HEK293T (cell line): ENCODE measurements at places on chromosomes 5 and 9.

- DNase-seq, result no peak
Measured at GRCh38 chr5:35313291-35313690, 83.0 kb upstream of the PRLR start.

- no peak for DNase-seq
Measured at GRCh38 chr5:40875958-40876357, 33.3 kb upstream of the C7 start.

DNA sequence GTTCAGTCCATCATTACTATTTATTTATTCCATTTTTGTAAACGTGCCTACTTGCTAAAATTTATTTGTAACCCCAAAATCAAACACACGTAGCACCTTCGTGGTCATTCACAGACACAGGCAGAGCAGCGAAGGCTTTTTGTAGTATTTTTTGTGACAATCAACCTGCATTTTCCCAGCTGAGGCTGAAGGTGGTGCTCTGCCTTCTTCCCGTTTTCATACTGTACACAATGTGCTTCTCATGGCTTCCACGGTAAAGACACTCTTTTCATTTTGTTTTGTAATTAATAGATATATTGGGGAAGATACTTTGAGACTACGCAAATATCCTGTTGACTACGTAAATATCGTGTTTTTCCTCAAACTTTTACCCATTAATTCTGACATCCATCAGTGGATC, 19.4 kb downstream of the DAP start:
- no peak for DNase-seq

DNA sequence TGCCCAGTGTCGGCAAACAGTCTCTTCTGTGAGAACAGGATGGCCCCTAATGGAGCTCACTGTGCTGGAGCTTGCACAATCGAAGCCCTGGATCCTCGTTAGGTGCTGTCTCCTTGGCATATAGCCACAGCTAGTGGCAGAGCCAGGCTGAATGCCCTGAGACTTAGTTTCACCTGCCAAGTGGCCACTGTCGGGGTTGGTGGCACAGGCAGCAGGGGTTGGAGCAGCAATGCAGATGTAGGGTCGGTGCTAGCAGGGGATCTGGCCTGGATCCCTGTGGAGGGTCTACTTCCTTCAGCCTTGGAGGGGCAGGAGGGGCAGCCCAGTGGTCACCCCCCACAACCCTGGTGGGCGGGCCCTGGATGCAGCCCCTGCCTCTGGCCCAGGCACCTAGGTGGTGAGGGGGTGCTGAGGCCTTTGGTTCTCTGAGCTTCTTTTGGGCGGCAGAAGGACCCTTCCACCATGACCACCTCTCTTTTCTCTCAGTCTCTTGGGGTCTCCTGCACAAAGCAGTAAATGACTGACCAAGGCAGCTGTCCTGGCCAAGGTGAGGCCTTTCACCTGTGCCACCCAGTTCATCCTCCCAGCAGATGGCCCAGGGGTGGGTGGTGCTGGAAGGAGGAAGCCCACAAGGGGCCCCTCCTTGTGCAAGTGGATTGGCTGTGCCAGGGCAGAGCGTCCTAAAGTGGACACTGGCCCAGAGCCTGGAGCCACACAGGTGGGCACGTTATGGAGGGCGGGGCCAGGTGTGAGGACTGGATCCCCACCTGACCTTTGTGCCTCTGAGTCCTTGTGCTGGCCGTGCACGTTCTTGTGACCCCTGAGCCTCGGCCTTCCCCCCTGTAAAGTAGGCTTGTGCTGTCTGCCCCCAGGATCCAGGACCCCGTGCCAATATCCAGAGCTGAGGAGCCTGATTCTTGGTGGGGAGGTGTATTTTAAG, 44.8 kb downstream of the PHF2 start:
- DNase-seq, result no peak

GRCh38 chr9:4224181-4224580, 75.7 kb downstream of the GLIS3 start:
- no peak for DNase-seq

GRCh38 chr5:181246276-181247049, 2.8 kb upstream of the RACK1 start:
- DNase-seq, result peak; percentile 86
